GM23248 (cell line): ENCODE measurements at places on chromosomes 5 and 9. TPM values are rescaled to one million over a fixed set of nuclear protein-coding genes. Genes with fewer than 3 reads are reported as not detected.

DNA sequence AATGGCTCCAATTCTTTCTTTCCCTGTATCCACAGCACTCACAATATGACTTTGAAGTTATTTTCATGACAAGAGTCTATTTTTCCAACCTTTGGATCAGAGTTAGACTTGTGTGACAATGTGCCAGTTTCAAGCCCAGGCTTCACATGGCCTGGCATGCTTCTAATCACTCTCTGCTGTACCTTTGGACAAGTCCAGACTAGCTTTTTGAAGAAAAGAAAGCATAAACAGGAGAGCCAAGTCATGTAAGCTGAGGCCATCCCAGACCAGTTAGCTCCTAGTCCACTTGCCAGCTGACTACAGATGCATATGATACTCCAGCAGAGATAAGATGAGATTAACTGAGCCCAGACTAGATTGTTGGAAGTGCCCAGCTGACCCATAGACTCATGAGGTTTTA, 513.6 kb upstream of the C9orf72 start:
- no peak for DNase-seq

GRCh38 chr9:81560851-81561732, 128.3 kb downstream of the TLE1 start:
- DNase-seq = no peak

- DNase-seq = no peak
These were observed 29.8 kb upstream of the PJA2 start for GRCh38 chr5:109439590-109439989.

DNA sequence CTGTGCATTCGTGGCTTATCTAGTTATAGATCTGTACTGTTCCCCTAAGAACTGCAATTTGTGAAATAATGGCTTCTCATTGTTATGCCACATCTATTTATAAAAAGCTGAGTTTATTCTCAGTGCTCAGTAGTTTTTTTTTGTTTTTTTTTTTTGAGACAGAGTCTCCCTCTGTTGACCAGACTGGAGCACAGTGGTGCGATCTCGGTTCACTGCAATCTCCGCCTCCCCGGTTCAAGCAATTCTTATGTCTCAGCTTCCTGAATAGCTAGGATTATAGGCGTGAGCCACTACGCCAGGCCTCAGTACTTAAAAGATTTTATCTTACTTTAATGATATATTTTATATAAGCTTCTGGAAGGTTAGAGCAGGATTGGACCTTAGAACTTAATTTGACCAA, 19.0 kb downstream of the SEC61B start:
- DNase-seq = no peak

The ADAMTS19 gene
- not detected in 2 replicates for total RNA-seq

The DAB2IP gene
- 9.5 and 19.7 TPM in 2 replicates for total RNA-seq
